ENCODE measurements at places on chromosomes 12 and 14.

DNA sequence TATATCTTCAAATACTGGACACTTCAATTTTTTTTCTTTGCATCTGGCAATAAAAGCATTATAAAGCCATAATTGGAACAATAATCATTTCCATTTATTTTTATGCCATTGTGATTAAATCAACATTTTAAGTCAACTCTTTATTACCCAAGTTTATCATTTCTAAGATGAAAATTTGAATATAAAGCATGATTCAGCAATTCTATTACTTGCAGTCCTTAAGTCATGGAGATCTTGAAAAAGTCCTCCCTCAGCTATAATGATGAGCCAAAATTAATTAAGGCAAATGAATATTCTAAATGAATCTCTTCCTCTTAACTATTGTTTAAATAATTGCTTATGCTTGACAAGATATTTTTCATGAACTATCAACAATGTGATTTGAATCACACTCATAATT lies 65.7 kb downstream of the LIN7A start:
- no peak for DNase-seq

GRCh38 chr14:61930101-61930857 lies 168.1 kb downstream of the SNAPC1 start:
- no peak for DNase-seq

DNA sequence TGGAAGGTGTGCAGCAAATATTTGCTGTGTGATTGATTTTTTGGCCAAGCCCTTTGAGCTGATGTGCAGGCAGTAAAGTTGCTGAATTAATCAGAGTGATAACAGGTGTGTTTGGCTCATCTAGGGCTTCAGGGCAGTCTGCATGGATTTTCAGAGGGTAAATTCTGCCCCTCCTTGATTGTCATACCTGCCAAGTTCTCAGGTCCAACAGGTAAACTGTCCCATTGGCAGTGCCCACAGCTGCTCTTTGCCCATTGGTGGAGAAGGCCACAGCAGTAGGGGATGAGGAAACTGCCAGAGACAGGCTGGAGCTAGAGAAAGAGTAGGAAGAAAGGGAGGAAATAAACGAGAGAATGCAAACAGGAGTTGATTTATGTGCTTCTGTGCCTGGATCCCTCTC lies 33.6 kb downstream of the TEP1 start:
- no peak for DNase-seq

GRCh38 chr12:65935906-65936901 lies 111.9 kb downstream of the HMGA2 start:
- DNase-seq = no peak

DNA sequence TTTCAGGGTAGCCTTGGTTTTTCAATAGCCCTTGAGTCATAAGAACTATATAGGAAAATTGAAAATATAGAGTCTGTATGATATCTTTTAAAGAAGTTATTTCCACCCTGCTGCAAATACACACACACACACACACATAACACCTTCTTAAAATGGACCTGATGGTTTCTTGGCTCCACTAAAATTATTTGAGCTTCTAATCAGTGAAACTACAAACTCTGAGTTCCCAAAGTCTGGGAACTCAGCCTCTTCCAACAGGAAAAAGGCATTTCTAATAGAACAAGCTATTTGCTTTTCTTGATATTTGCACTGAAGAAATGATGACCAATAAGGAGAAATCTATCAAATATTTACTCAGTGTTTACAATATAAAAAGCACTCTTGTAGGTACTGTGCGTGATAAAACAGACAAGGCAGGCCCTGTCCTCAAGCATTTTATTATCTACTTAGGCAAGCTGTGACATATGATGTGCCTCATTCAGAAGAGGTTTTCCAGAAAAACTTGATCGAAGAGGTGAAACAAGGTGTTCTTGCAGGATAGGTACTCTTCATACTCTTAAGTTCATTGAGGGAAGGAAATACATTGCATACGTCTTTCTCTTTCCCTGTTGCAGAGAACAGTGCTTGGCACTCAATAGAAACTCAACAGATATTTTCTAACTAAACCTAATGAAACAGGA lies 88.6 kb downstream of the MGST1 start:
- DNase-seq = no peak

All from H1 (cell line).